ENCODE measurements at places on chromosomes 12 and 14.

- DNase-seq: no peak
Observed at GRCh38 chr14:22506778-22507351, 82.2 kb downstream of the DAD1 start.

DNA sequence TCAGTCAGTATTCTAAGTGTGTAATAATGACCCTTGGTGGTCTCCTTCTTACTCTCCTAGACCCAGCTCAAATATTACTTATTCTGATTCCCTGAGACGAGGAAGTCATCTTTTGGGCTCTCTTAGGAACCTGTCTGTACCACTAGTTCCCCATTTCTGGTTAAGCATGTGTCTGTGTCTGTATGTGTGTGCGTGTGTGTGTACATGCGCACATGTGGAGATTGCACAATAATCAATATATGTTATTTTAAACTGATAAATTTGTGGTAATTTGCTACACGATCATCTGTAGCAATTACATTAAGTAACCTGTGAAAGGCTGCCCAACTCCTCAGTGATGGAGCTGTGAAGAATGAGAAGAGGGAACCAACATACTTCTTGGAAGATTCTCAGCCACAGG is 132.2 kb downstream of the ASCL4 start:
- no peak for DNase-seq

DNA sequence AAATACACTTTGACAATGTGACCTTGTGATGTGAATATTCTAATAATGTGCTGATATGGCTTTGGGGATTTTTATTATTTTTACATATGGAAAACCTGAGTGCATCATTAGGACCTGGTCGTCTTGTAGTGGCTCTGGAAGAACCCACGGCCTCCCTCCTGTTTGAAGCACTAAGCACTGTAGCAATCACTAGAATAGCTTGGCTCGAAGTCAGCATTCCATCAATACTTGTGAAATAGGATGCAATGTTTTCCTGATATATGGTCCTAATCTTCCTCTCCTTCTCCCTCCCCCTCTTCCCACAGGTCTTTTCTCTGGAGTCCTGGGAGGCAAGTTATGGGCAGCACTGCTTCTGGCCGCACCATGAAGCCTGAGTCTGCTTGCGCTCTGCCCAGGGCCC is 71.9 kb downstream of the NRXN3 start:
- no peak for DNase-seq

GRCh38 chr12:55955344-55955743 is 10.5 kb downstream of the PMEL start:
- DNase-seq: no peak

DNA sequence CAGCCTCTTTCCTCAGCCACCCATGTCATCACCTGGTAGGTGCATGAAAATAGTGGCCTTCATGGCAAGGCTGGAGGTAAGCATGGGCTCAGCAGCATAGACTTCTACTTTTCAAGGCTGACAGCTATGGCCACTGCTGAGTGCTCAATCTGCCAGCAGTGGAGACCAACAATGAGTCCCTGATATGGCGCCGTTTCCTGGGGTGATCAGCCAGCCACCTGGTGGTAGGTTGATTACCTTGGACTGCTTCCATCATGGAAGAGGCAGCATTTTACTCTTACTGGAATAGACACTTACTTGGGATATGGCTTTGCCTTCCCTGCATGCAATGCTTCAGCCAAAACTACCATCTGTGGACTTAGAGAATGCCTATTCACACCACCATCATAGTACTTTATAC is 39.5 kb upstream of the USP44 start:
- no peak for DNase-seq

- no peak for DNase-seq
Observed at GRCh38 chr14:89924268-89924667, 30.3 kb downstream of the EFCAB11 start.

DNA sequence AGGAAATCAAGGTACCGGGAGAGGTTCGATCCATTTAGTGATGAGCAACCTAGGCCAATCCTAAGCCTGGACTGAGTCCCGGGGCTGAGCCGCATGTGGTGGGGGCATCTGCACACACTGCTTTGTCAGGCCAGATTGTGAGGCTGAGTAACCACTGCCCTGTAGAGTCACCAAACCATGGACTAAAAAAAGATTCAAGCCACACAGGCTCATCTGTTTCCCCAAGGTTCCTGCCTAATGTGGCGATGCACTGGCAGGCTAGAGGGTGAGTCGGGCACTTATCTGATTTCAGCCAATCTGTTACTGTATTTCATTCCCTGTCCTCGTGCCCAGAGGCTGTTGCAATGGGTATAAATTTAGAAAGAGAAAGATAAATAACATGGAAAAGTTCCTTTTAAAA is 140.8 kb downstream of the TTC7B start:
- no peak for DNase-seq

DNA sequence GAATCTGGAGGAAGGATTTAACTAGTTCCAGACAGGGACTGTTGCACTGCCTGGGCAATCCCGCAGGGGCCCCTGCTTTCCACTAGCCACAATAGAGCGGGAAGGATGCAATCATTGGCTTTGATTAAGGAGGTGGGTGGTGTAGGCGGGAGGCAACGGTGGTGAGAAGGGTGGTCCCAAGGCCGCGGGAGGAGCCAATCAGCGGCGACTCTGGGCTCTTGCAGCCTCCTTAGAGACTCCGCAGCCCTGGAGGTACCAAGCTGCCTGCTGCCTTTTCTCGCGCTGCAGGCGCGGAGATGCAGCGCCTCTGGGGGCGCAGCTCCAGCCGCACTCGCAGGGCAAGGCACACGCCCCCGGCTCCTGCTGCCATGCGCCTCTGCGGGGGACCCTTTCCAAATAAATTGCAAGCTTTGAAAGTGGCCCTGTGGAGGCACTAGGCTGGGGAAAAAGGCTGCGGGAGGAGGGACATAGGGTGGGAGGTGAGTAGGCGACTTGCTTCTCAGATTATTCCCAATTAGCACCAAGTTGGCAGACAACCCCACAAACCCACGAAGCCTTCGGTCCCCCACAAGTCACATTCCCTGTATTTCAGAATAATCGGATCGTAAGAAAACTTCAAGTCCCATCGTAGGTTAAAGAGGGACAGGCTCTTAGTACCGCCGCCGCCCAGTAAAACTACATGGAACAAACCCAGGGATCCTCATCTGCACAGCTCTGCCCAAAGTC is 858 bp upstream of the KCNA1 start:
- no peak for DNase-seq

DNA sequence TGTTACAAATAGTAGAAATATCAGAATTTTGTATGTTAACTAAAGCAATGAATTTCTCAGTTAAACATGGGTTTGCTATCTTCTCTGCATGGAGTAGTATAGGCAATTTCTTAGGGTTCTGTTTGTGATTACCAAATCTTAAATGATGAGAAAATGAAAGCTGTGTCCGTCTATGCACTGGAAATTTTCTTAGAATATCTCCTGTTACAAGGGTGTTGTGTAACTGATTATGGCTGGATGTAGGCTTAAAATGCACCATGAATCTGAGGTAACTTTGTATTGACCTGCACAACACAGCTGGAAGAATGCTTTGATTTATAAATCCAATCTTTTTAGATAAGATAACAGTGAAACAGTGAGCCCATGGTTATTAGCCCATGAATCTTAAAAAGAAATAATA is 17.8 kb downstream of the TRIP11 start:
- no peak for DNase-seq

DNA sequence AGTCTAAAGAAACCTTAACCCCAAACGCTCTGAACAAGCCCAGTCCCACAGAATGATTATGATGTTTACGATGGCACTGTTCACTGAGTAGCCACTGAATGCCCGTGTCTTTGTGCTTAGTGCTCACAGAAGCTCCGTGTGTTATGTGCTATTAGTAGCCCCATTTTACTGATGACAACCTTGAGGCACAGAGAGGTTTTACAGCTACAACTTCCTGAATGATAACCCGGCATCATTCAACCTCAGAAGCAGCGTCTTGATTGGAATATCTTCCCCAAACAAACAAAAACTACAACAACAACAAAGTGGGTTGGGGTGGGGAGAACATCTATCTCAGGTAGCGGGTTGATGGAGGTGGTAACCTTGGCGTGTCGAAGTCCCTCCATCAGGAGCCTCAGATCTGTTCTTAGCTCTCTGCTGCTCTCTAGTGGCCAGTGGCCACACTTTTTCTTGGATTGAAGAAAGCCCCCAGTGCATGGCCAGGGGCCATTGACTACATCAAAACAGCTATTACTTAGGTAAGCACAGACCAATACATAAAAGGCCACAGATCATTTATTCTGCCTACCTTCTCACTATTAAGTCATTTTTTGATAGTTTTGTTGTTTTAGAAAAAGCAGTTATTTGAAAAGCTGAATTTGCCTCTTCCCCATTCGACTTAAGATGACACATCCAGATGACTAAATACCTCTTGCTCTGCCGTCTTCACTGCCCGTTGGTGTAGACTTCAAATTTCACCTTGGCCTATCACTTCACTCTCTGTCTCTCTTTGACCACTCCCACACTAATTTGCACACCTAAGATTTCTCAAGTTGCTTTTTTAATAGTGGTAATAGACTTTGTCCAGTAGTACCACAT is 376.9 kb downstream of the GALC start:
- no peak for DNase-seq

- no peak for DNase-seq
Observed at GRCh38 chr12:108910336-108910735, 30.4 kb downstream of the DAO start.

DNA sequence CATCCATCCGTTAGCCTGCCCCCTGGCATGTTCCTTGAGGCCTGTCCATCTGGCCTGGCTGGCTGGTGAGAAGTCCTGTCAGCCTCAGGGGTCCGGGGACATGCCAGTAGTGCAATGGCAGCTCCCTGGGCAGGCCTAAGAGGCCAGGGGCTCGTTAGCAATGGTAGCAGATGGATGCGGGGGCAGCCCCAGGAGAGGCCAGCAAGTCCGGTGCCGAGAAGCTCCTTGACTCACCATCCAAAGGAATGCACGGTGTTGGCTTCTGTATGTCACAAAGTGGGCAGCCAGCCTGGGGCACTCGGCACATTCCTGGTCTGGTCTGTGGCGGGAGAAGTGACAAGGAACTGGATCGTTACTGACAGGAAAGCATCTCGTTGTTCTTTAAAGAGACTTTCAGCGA is 319.9 kb downstream of the CACNA1C start:
- DNase-seq: no peak

GRCh38 chr12:6927379-6928021 is at the start of gene ATN1:
Gene ATN1 (plus strand): TSS chr12:6927959. CDS start chr12:6934002, 6,043 bp downstream.
- peak; percentile 55 for DNase-seq

Measured in dorsolateral prefrontal cortex (tissue), 122 donors.